ENCODE measurements at places on chromosomes 1 and 21.

- DNase-seq: no peak
Observed at GRCh38 chr1:20931930-20932436, 144.9 kb upstream of the HP1BP3 start.

DNA sequence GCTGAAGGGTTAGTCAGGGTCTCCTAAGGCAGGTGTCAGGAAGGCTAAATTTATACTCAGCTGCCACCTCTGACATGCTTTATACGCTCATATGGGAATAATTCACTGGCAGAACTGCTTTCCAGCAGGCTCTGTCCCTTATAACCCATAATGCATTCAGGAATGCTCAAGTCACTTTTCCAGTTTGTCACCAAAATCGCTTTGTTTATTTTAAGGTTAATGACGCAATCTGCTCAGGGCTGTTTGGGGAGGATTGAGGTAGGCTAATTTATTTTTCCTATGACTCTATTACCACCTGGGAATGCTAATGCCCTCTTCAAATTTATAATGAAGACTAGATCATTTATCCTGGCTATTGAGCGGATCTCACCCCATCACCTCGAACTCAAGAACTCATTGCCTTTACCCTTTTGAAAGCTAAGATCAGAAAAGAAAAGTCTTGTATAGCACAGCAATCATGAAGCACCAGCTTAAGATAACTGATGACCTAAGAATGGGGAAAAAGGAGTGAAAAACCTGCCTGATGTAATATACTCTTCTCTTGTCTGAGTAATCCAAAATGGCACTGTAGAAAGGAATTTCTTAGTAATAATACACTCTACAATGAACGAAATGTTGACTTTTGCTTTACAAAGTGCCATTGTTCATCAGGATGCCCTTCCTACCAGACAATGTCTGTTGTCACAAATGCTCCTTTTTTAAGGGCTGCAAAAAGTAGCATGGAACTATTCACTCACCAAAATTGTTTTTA lies 97.9 kb upstream of the EXO1 start:
- DNase-seq: no peak

- DNase-seq: peak; percentile 38
Observed at GRCh38 chr1:230682274-230682673, 31.6 kb downstream of the AGT start.

DNA sequence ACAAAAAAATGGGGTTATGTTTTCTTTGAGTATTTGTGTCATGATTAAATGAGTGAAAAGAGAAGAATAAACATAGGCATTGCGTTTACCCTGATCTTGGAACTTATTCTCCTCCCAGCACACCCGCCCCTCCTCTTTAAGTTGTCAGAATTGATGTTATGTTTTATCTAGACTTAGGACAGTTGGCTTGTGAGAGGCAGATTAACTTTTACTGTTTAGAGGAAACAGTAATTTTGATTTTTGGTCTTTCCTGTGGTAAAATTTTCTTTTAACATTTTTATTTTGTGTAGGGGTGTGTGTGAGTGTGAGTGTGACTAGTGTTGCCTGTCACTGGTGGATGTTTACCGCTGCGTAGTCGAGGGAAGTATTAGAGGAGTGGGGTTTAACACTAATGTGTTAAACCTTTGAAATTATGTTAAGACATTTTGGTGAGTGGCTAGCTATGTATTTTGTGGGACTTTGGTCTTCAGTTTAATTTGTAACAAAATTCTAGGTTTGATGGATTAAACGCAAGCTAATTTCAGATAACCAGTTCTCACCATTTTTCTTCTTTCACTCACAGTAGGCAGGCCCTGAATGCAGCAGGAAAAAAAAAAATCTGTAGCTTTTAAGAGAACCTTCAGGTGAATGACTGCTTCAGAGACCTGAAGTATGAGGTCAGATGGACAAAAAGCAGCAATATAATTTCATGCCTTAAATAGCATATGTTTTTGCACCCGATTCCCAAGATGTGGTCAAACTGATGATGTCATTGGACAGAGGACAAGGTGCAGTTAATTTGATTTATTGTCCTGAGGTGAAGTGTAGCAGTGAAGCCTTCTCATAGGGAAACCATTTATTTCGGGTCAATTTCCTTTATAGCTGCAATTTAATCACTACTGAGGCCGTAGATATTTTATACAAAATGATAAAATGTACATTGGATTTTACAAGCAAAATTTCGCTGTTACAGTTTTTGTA lies 2.7 kb downstream of the POU2F1 start:
- no peak for DNase-seq

- DNase-seq: no peak
Observed at GRCh38 chr1:85438353-85438752, 26.6 kb downstream of the DDAH1 start.

- no peak for DNase-seq
Observed at GRCh38 chr1:81032973-81033425, 767.7 kb upstream of the ADGRL2 start.

- DNase-seq: no peak
Observed at GRCh38 chr1:21278860-21279845, 11.1 kb downstream of the ECE1 start.

- DNase-seq: no peak
Observed at GRCh38 chr1:233796146-233796783, 108.2 kb upstream of the SLC35F3 start.

GRCh38 chr21:28561772-28562171 lies 430.9 kb downstream of the LTN1 start:
- DNase-seq: no peak

DNA sequence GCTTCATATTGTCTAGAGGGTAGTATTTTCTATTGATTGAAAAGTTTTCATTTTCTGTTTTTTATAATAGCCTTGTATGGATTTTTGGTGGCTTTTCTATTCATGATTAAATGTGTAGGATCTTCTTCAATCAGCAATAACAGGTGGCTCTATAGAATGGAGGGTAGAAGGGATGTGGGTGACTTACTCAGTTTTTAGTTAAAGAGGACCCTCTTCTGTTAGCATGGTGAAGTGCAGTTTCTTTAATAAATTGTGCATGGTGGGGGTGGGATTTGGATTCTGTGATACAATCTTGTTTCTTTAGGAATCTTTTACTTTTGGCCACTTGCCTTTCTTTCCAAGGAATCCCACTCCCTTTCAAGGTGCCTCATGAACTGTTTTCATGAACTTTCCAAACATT lies 64.7 kb downstream of the SLC35A3 start:
- DNase-seq: peak; percentile 36

DNA sequence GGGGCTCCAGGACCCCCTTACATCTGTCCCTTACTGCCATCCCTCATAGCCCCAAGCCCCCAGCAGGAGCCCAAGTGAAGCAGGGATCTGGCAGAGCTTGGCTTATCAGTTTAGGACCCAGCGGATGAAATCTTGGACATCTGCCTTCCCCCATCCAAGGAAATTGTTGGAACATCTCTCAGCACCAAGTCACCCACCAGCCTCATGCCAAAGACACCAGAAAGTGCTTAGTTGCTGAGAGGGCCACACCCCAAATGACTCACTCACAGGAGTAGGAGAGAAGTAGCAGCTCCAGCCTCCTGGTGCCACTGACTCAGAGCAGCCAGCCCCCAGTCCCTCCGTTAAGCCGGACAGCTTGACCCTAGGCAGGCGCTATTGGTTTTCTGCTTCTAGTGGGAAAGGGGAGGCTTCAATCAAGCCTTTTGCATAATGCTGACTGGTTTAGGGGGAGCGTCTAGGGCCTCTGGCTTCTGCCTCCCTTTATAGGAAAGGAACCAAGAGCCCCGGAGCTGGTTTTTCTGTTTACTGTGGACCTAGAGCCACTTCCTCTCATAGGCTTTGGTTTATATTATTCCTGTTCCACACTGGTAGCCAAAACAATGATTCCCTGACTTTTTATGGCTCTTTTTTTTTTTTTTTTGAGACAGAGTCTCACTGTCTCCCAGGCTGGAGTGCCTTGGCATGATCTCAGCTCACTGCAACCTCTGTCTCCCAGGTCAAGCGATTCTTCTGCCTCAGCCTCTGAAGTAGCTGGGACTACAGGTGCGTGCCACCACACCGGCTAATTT lies 114.2 kb upstream of the IPO9 start:
- DNase-seq: peak; percentile 100

DNA sequence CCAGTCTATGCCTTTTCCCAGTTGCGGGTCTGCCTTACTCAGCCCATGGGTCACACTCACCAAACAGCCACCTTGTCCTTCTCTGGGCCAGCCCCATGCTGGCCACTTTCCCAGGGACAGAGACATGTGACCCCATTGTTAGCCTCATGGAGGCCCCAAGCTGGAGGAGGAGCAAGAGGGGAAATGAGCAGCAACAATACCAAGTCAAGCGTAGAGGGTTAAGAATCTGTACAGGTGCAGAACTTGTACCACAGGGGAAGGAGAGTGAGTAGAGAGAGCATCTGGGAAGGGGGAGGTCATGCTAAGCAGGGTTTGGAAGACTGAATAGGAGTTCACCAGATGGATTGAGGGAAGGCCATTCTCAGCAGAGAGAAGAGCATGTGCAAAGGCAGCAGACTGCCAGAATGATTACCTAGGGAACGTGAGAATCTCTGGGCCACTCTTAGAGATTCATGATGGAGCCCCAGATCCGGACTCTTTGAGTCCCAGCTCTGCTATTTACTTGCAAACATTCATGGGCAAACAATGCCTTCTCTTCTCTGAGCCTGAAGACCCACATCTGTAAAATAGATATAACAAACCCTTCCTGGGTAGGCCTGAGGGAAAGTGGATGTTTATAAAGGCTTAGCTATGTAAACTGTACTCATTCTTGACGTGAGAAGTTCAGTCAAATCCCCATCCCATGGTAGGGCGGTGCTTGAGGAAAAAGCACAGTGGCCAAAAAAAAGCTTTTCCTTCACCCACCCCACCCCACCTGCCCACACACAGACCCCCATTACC lies 2.8 kb upstream of the SLC2A1 start:
- DNase-seq: no peak

- no peak for DNase-seq
Observed at GRCh38 chr21:20306836-20307235, 691.4 kb upstream of the NCAM2 start.

DNA sequence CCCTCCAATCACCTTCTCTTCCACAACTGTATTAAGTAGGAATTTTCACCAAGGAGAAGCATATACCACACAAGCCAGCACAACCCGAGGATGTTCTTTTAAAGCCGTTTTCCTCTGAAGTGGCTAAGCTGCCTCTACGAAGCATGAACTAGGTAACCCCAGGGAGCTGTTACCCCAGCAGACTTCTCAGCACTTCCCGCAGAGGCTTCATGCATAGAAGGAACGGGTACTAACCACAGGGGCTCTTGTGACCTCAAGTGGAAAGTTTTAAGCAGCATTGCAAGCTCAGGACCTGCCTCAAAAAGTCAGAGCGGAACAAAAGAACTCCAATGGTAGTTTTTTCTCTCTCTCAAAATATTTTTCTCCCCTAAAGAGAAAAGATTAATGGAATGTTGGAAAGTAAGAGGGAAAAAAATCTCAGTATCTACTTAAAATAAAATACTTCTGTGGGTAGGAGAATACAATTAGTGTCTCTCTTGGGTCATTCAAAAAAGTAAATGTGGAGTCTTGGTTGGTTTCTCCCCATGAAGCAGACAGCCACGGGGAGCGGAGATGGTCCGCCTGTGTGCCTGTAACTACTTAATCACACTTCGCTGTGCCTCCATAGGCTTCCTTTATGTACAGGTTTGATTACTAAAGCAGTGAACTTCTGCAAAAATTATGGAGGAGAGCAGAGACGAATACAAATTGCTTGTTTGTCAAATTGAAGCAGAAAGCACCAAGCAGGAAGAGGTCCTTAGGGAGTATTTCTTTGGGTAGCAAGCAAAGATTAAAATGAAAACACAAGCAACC lies 40.9 kb downstream of the STX6 start:
- no peak for DNase-seq

GRCh38 chr1:27626031-27626935 lies 8.7 kb downstream of the FGR start:
- peak; percentile 90 for DNase-seq

GRCh38 chr1:160963521-160963920 lies 8.9 kb upstream of the ITLN2 start:
- no peak for DNase-seq

DNA sequence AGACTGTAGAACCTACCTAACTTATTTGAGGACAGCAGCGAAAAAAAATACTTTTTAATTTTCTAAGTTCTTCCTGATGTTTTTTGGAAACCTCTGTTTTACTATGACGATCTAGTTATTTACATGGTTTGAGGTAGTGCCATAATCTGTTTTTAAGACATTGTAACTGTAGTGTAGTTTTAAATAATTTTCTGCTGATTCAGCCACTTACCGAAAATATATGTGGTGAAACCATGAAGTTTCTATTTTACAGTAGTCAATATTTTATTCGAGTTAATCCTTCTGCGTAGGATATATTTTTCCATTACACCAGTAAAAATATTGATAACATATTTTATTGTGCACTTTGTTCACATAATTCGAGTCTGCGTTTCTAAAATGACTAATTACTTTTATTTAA lies 121.7 kb upstream of the RRP15 start:
- no peak for DNase-seq

- DNase-seq: no peak
Observed at GRCh38 chr21:33511639-33512038, 20.1 kb upstream of the DNAJC28 start.

GRCh38 chr1:43419627-43420425 lies 30.1 kb downstream of the SZT2 start:
- no peak for DNase-seq

DNA sequence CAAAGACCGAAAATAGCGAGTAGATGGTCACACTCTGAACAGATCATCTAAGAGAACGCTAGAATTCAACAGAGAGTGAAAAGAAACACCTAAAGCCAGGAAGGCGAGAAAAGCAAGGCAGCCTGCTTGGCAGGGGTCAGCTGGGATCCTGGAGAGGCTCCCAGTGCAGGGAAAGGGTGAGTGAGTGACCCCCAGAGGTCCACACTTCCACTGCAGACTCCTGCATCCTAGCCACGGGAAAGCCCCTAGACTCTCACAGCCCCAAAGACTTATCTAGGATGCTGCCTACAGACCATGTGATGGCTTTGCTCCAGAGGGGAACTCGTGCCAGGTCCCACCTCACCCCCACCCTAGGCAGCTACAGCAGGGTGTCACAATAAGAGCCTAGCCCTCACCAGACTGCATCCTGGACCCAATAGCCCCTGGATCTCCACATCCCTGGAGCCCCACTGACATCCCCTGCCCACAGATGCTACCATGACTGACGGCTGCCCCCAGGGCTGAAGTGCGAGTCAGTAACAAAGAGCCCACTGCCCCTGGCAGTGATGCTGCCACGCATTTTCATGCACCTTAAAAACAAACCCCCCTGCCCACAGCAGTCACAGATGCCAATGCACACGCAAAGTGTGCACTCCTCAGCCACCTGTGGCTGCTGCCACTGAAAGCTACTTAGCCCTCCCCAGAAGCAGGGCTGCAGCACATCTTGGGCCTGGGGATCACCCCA lies 62.2 kb downstream of the PSMG1 start:
- DNase-seq: peak; percentile 4

GRCh38 chr1:34923490-34923889 lies 6.0 kb downstream of the DLGAP3 start:
- DNase-seq: no peak
